Pancreas (tissue), 10 donors: ENCODE measurements at places on chromosomes 13 and 19. TPM values are rescaled to one million over a fixed set of nuclear protein-coding genes. Genes with fewer than 3 reads are reported as not detected.

DOCK9 gene
- total RNA-seq, result 26.3 TPM

LIPE gene
- 1.6 TPM for total RNA-seq

ZNF729 gene
- total RNA-seq, result not detected

DMKN gene
- 86.7 TPM for total RNA-seq

GRCh38 chr13:72061613-72062012 is 194.6 kb upstream of the DACH1 start:
- no peak overlapping the region for H3K4me3 ChIP-seq
- H3K4me1 ChIP-seq, result no peaks in the 10 kb centered on the region
- no peak overlapping the region for H3K27ac ChIP-seq
- H3K36me3 ChIP-seq, result no peaks in the 10 kb centered on the region
- no peaks in the 10 kb centered on the region for H3K27me3 ChIP-seq
- no peak for DNase-seq

DNA sequence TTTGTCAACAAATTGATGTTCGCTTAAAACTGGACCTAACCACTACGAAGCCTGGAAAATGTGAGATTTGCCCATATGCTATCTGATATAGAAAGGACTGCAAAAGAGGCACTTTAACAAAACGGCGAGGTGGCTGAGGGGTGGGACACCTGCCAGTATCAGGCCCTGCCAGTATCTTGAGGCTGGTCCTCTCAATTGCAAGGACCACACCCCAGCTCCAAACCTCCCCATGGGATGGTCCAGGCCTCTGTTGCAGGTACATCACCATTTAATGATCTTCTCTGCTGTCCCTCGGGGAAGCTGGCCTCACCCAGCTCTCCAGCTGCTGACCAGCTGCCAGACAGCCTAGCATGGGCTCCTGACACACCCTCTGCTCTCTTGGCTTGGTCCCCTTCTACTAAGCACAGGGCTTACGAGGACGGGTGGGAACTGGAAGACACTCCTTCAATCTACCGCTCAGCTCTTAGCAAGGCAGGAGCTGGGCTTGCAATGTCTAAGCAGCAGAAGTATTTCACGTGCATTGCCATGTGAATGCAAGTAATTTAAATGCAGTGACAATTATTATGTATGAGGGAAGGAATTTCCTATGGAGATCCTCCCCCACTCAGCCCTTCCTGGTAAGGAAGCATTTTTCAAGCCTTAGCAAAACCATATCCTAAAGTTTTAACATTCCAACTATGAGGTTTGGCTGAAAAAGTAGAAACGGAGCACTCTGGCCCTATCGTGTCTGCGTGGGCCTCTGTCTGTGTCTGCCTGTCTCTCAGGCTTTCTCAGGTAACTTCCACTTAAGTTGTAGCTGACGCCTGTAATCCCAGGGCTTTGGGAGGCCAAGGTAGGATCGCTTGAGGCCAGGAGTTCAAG is 63.9 kb downstream of the LATS2 start:
- no peak overlapping the region for H3K4me3 ChIP-seq
- DNase-seq, result no peak
- no peaks in the 10 kb centered on the region for H3K36me3 ChIP-seq
- H3K4me1 ChIP-seq, result no peaks in the 10 kb centered on the region
- no peak overlapping the region for H3K27ac ChIP-seq

- H3K27me3 ChIP-seq, result no peaks in the 10 kb centered on the region
- peaks cover 63% of the 10 kb centered on the region for H3K36me3 ChIP-seq
- no peak overlapping the region for H3K4me3 ChIP-seq
- DNase-seq, result no peak
- H3K27ac ChIP-seq, result no peak overlapping the region
- no peaks in the 10 kb centered on the region for H3K4me1 ChIP-seq
These were observed 13.5 kb upstream of the MLNR start for GRCh38 chr13:49206641-49207040.

- no peaks in the 10 kb centered on the region for H3K27me3 ChIP-seq
- no peak overlapping the region for H3K27ac ChIP-seq
- H3K4me1 ChIP-seq, result peaks cover 9% of the 10 kb centered on the region
- H3K4me3 ChIP-seq, result no peak overlapping the region
- no peak for DNase-seq
These were observed 55.0 kb downstream of the LRCH1 start for GRCh38 chr13:46607768-46608564.

GRCh38 chr13:49443357-49443703 is 534 bp downstream of the CAB39L start:
- H3K4me1 ChIP-seq, result peaks cover 27% of the 10 kb centered on the region
- DNase-seq, result no peak
- peak overlapping the region; percentile 98 for H3K27ac ChIP-seq

- no peaks in the 10 kb centered on the region for H3K36me3 ChIP-seq
- DNase-seq, result no peak
- H3K4me3 ChIP-seq, result no peak overlapping the region
- H3K4me1 ChIP-seq, result no peaks in the 10 kb centered on the region
- no peaks in the 10 kb centered on the region for H3K27me3 ChIP-seq
- H3K27ac ChIP-seq, result no peak overlapping the region
These were observed 1.9 kb downstream of the BTBD2 start for GRCh38 chr19:2013683-2013961.

DNA sequence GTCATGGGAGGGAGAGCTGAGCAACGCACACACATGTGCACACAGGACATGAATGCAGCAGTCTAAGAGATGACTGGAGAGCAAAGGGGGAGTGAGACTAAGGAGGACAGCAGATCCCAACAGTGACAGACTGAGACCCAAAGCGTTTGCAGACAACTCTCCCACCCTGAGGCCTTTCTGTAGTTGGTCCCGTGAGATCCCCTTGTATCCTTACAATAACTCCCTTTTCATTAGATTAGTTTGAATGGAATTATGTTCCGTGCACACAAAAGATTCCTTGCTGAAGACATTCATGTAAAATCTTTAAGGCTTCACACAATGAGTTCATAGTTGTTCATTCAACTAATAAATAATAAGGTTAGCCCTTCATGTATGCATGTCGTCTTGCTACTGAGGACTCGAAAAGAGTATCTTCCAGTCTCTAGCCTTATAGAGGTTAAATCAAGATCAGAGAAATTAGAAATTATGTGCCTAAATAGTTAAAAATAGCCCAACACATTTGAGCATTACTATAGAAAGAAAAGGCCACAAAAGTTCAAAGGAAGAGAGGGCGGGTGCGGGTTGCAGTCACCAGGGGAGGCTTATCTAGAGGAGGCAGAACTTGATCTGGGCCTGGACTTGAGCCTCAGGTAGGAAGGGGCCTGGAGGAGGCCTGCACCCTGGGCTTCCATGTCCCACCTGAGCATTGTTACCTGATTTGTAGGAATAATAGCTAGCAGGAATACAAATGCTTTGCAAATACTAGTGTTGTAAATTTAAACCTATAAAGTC is 3.1 kb upstream of the GTF3A start:
- no peak for DNase-seq
- no peak overlapping the region for H3K4me3 ChIP-seq
- no peaks in the 10 kb centered on the region for H3K36me3 ChIP-seq
- peaks cover 8% of the 10 kb centered on the region for H3K4me1 ChIP-seq
- H3K27me3 ChIP-seq, result no peaks in the 10 kb centered on the region

DNA sequence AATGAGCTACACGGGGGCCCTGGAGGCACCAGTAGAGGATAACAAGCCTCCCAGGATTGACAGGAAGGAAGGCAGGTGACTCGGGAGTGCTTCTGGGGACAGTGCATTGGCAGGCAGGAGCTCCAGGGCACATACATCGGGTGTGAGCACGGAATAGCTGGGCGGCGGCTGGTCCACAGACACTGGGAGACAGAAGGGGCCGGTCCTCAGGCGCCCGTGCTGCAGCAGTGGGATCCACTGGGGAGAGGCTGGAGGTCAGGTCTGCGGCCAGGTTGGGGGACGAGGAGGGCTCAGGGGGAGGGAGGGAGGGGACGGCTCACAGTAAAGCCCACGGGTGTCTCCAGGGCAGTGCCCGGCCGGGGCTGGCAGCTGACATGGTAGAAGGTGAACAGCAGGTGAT is 2.1 kb upstream of the ANGPTL8 start:
- H3K36me3 ChIP-seq, result no peaks in the 10 kb centered on the region
- no peak for DNase-seq
- H3K27ac ChIP-seq, result no peak overlapping the region
- H3K27me3 ChIP-seq, result no peaks in the 10 kb centered on the region

DNA sequence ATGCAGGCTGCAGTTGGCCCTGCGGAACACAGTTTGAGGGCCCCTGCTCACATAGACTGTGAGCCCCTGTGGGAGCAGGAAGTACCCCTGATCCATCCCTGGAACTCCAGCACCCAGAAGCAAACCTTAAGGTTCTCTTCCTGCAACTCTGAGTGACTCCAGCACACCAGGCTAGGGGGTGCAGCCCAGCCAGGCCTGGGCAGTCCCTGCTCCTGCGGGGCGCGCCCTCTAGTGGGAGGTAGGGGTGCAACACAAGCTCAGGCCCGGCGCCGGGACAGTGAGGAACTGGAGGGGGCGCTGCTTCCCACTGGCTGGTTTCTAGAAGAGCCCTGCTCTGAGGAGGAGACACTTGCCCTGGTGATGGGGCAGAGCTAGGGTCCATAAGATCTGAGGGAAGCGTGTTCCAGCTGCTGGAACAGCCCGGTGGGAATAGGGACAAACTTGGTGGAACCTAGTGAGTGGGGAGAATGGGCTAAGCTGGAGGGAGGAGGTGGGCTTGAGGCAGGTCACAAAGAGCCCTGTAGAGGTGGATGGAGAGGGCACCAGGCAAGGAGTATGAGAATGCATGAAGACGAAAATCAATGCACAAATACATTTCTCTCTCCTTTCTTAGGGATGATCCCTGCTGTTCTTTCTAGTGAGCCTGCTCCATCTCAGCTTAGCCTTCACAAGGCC is 5.0 kb downstream of the ZSCAN5A start:
- peak; percentile 40 for DNase-seq
- no peak overlapping the region for H3K4me3 ChIP-seq
- no peaks in the 10 kb centered on the region for H3K27me3 ChIP-seq
- H3K36me3 ChIP-seq, result peaks cover 8% of the 10 kb centered on the region

- no peaks in the 10 kb centered on the region for H3K36me3 ChIP-seq
- peaks cover 5% of the 10 kb centered on the region for H3K27me3 ChIP-seq
- H3K4me3 ChIP-seq, result no peak overlapping the region
- H3K27ac ChIP-seq, result no peak overlapping the region
These were observed 4.0 kb upstream of the DPF1 start for GRCh38 chr19:38228005-38228377.

DNA sequence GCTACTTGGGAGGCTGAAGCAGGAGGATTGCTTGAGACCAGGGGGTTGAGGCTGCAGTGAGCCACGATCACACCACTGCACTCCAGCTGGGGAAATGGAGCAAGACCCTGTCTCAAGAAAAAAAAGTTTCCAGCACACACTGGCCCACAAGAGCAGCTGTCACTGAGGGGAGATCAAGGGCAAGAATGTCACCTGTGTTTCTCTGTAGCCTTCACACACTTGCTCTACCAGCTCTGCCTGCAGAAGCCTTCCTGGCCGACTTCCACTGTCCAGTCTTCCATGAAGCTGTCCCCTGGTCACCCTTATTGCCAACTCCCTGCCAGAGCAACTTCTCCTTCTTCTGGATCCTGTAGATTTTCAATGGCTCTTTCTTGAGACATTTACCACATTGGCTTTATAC is 158.0 kb downstream of the KCTD15 start:
- no peaks in the 10 kb centered on the region for H3K36me3 ChIP-seq
- no peak overlapping the region for H3K4me3 ChIP-seq
- no peaks in the 10 kb centered on the region for H3K4me1 ChIP-seq
